ENCODE measurements at places on chromosomes 11 and 22.

GRCh38 chr11:7892059-7892699, 38.9 kb downstream of the OR10A6 start:
- no peak for DNase-seq

- DNase-seq = no peak
Measured at GRCh38 chr11:128704517-128704916, 10.6 kb downstream of the FLI1 start.

DNA sequence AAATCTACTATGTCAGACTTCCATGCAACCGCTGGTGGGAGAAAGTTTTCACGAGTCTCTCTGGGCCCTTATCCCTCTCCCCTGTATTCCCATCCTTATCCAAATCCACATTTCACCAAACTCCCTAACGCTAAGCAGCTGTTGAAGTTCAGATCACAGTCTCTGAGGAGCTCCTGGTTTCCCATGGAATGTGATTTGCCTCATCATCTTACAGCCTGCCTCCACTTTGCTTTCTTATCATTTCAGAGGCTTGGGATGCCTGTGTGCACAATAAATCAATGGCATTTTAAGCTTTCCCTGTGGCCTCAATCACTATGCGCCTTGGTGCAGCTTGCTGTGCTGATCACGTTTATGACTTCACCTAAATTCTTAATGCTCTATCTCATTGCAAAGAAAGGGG, 352.4 kb upstream of the FAT3 start:
- DNase-seq = no peak

DNA sequence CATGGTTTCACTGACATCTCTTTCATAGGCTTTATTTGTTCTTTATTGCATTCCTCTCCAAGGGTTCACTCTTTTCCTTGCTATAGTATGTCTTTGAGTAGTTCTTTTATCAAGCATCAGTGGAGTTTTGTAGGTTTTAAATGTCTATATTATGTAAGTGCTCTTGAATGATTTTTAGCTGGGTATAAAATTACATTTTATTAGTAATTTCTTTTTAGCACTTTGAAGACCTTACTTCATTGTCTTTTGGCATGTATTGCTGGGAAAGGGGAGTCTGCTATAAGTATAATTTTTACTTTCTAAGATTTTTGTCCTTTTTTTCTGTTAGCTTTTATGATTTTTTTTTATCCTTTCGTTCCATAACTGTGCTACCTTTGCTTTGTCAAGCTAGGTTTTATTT, 25.5 kb upstream of the CAT start:
- no peak for DNase-seq

GRCh38 chr11:47828284-47828683, 19.9 kb downstream of the NUP160 start:
- no peak for DNase-seq

Data from NCI-H526 (cell line).